ENCODE measurements at places on chromosomes 6 and 20.

DNA sequence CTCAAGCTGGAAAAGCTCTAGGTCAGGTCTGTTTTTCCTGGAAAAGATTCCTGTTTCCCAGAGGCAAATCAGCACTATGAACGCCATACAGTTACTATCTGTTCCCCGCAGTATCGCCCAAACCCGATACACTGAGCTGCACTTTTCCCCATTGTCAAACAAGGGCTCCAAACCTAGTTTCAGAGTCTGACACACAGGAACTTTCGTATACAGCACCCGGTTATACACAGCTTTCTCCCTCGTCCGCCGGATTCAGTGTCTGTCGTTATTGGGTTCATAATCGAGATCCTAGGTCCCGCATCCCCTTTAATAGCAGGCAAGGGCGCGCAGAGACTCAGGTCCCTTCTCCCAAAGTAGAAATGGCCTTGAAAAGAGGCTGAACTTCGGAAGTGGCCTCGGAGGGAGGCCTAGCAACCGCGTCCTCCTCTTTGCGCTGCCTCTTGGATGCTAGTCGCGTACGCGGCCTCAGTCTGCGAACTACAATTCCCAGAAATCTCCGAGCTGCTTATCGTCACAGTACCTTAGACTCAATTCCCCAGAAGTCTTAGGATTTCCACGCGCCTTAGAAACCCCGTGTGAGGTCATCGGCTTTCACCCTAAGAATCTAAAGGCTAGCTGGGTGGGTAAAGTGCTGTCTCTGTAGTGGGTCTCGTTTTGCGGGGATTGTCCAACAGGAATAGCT, 34.2 kb downstream of the ZNF391 start:
- DNase-seq, result no peak

- no peak for DNase-seq
Observed at GRCh38 chr20:33910529-33911327, 83.0 kb upstream of the RALY start.

DNA sequence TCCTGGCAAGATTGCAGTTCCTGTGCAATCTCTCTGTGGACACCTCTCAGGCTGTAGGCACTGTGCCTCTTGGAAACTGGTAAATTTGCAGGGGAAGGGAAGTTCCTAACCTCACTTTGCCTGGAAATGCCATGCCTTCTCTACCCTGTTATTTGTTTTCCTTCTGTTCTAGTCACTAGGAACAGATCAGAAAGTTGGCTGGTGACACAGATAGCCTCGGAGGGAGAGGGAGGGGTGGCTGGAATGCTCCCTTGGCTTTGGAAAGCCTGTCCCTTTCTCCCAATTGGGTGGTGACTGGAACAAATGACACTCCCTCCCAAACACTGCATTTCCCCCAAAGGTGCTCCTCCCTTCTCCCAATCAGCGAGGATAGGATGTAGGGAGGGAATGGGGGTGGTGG, 131.5 kb upstream of the F13A1 start:
- DNase-seq, result no peak

DNA sequence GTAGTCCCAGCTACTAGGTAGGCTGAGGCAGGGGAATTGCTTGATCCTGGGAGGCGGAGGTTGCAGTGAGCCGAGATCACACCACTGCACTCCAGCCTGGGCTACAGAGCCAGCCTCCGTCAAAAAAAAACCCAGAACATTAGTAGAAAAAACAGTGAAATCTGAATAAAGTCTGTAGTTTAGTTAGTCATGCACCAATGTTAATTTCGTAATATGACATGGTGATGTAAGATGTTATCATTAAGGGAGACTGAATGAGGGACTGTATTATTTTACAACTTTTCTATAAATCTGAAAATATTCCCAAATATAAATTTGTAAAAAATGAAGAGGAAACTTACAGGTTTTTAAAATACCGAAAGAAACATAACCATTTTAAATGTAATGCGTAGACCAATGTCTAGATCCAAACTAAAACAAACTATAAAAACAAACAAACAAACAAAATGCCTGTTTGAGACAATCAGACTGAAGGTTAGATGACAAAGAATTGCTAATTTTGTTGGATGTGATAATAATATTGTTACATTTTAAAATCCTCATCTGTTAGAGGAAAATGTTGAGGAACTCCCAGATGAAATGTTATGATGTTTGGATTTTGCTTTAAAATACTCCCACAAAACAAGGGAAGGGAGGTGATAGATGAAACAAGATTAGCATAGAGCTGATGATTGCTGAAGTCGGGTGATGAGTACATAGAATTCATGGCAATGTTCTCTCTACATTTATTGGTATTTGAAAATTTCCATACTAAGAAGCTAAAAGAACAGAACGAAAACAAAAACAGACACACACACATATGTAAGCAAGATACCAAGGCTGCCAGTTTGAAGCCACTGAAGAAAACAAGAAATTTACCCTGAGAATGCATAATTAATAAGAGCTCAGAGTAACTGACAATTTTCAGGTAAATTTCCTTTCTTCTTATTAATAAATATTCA, 1.8 kb downstream of the GSTA4 start:
- DNase-seq, result no peak

- no peak for DNase-seq
Observed at GRCh38 chr6:152637296-152638047, at the start of gene SYNE1. SYNE1 (minus strand) TSS chr6:152637362; CDS start chr6:152628331, 9,031 bp downstream.

DNA sequence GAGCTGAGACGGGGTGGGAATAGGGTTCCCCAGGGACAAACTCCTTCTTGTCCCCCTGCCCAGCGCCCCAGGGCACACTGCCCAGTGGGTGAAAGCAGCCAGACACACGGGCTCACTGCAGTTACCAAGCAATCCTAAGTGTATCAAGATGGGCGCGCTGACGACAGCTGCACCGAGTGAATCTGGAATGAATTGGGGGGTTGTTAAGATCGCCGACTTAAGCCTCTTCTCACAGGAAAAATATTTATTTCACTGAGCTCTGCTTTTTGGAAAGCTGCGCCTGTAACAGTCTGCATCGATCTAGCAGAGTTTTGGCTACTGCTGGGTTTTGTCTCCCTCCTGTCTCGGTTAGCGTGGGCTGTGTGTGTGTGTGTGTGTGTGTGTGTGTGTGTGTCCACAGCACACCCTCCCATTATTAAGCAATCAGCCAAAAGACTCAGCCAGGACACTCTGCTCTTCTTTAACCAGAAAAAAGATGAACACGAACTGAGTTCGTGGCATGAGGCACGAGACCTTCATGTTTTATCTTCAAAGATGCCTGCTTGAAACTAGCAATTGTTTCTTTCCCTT, 35.9 kb downstream of the RIPOR3 start:
- DNase-seq, result no peak

DNA sequence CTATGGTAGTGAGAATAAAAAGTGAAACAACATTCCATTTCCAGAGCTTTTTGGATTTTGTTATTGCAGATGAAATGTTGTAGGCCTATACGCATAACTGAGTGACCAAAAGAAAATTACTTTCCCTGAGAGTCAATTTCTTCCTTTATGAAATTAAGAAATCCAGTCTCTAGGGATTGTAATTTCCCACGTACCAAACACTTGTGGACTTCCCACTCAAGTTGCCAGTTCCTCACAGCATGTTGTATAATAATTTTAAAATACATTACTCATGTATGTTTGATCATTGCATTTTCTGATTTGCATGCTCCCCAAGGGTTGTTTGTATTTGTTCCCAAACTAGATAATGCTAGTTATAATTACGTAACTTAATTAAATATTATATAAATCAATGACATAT, 12.0 kb upstream of the PRDM1 start:
- no peak for DNase-seq

- no peak for DNase-seq
Observed at GRCh38 chr6:5866547-5867051, 140.1 kb downstream of the NRN1 start.

DNA sequence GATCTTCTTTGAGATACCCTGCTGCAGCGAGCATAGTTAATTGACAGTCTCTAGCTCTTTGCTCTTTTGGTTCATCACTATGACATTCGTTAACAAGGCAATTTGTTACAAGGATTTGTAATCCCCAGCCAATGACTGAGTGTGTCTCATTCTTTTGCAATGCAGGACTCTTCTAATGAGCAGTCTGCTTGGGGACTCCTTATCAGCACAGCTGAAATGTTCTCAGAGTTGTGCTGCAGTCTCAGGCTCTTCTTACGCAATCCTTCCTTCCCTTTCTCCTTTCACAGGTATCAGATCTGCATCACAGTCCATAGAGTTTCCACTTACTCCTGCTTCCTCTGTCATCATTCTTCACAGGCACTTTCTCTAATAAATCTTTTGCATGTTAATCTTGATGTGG, 161.2 kb upstream of the OGFRL1 start:
- DNase-seq, result no peak

GRCh38 chr6:125188594-125189203, 35.1 kb downstream of the TPD52L1 start:
- DNase-seq, result no peak

DNA sequence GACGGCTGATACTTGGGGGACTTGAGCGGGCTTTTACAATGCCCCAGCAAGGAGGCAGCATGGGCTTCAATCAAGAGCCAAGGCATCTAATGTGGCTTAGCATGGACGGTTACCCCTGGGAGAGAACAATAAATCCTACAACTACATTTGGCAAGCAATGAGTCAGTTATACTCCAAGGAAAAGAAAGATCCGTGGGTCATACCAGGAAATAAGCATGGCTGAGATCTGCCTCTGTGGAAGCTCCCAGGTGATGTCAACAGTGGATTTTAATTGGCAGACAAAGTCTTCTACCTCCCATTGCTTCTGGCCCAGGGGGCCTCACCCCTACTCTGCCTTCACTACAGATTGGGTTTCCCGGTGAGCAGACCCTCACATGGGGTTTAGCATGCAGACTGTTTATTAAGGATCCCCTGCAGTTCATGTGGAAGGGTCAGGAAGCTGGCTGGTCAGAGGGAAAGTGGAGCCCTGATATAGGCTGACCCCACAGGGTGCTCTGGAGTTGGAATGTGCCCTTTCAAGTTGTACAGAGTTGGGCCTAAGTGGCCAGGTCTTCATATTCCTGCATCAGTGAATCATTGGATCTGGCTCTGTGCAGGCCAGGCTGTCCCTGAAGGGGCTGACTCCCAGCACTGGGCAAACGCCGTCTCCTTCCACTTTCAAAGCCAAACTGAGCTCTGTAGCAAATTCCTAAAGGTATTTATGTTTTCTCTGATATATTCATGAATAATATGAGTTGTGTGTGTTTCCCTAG, 91.3 kb upstream of the GGTLC1 start:
- DNase-seq, result no peak

- no peak for DNase-seq
Observed at GRCh38 chr6:167702241-167702827, 124.4 kb upstream of the AFDN start.

- no peak for DNase-seq
Observed at GRCh38 chr6:142373268-142374090, 71.7 kb downstream of the ADGRG6 start.

- DNase-seq, result no peak
Observed at GRCh38 chr6:28747631-28748157, 176.1 kb downstream of the TRIM27 start.

DNA sequence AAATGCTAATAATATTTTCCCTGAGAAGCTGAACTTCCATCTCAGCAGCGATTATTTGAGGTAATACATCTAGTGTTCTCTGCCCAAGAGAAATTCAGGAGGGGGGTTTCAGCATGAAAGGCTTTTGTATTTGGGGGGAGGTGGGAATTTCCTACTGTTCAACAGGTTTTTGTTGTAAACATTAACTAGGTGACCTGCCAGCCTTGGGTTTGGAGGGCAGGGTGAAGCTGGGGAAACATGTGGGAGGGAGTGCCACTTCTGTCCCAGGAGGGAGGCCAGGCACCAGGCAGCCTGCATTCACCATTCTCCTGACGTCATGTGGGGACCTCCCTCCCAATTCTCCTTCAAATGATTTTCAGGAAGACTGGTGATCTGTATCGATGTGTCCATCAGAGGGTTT, 37.7 kb upstream of the PKHD1 start:
- DNase-seq, result no peak

- no peak for DNase-seq
Observed at GRCh38 chr6:134289204-134289575, 28.7 kb downstream of the SGK1 start.

DNA sequence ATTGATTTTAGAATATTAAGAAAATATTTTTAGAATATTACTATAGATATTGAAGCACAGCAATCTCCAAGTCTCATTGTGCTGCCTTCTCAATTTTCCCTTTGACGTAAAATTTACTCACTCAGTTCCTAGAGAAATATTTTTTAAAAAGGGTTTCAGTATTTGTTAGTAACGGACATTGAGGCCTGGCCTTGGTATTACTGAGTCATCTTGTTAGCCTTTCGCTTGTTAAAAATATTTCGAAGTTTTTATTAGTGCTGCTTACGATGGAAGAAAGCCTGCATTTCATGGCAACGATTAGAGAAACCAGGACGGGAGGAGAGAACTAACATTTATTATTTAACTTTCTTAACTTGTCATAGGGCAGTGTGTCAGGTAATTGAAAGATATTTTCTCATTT, 82.2 kb downstream of the TIAM2 start:
- DNase-seq, result no peak

DNA sequence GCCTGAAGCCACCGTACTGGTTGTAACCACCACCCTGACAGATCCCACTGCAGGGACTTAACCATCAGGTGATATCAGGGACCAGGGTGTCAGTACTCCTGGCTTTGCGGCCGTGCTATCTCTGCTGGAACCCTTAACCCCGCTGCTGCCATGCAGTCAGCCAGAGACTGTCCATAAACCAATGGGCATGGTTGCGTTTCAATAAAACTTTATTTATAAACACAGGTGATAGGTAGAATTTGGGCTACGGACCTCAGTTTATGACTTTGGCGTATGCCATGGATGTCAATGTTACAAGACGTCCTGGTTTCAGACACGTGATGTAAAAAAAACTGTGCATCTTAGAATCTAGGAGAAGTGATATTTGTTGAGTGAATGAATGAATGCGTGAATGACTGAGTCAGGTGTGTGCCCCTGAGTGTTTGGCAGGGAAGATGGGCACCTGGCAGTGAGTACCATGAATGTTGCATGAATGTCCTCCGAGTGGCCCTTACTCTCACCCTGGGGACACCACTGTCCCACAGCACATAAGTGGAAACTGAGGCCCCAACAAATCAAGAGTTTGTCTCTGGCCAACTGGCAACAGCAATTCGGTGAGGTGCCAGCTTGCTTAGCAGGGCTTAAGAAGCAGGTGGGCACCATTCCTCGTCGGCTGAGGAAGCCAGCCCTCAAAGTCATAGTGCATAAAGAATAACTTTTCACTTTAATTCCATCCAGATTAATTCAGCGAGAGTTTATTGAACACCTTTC, 64.0 kb upstream of the APCDD1L start:
- DNase-seq, result no peak
